Activated naive CD4-positive, alpha-beta T cell treated with anti-CD3 and anti-CD28 coated beads, Interleukin-2, amount 10 ng/mL, durations not matched to agents 5 hours and 36 hours (primary cell): ENCODE measurements at places on chromosomes 13 and 19. TPM values are rescaled to one million over a fixed set of nuclear protein-coding genes. Genes with fewer than 3 reads are reported as not detected.

Gene APC2
- 0.15 TPM for total RNA-seq

Gene CTU1
- 10.6 TPM for total RNA-seq

Gene SIGLECL1
- total RNA-seq: not detected

Gene PLIN5
- not detected for total RNA-seq
